MCF 10A (cell line): ENCODE measurements at places on chromosomes 5 and 9.

DNA sequence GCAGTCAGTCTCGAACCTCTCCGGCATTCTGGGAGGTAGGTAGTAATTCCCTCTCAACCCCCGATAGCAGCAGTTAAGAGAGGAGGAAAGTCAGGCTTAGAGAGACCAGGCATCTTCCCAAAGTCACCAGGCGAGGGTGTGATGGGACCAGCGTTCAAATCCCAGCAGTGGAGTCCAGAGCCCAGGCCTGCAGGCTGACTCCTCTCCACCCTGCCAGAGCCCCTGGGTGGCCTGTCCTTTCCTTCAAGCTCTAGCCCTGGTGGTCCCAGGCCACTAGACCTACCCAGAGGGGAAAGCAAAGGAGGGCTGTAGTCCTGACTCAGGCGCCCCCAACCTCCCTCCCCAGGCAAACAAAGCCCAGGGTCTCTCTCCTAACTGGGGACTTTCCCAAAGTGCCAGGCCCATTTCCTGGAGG, 4.2 kb upstream of the NR5A1 start:
- DNase-seq: no peak

GRCh38 chr9:32968101-32969011, 33.1 kb downstream of the APTX start:
- peak; percentile 59 for DNase-seq

DNA sequence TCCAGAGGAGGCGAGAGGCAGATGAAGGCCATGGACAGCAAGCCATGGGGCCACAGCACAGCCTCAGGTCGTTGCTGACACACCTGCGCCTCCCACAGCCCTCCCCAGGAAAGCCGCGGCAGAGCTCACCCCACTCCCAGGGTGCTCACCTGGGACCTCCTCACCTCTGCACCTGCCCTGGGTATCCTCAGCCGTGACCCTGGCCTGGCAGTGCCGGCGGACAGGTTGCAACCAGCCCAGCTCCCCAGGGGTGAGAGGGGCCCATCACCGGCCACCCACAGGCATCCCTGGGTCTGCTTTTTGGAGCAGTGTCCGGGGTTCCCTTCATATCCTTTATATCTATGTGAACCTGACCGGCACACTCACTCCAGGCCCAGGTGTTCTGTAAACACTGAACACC, 30.4 kb upstream of the FCN1 start:
- DNase-seq: no peak

DNA sequence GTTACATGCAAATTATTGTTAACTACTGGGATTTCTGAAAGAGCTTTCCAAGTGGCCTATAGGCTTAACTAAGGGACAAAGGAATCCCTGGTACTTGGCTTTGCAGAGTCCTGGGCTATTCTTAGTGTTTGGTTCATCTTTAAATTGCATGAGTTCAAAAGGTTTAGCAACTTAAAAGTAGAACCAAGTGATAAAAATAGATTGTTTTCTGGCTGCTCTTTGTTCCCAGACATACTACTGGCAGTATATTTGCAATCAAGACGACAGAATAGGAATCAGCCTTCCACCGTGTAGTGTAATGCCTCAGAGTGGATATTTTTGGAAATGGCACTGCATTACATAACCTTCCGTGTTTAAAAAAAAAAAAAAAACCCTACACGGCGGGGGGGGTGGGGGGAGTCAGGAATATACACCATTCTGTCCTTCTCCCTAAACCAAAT, 1.0 kb downstream of the NREP start:
- no peak for DNase-seq

- peak; percentile 42 for DNase-seq
Observed at GRCh38 chr5:55533521-55534435, 986 bp downstream of the PLPP1 start.

DNA sequence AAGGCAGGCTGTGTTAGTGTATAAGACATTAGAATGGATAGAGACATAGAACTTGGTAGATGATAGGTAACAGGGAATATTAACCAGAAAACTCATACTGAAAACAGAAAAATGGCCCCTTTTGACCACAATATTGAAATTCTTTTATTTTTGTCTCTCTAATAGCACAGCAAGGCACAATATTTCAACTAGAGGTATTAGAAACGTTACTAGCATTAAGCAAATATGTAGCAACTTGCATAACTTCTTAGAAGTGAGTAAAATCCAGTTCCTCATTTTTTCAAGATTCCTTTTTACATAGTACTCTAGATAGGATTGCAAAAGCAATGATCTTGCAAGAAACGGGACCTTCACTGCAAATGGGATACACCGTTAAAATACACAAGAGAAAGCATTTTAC, 102.7 kb upstream of the VCAN start:
- DNase-seq: peak; percentile 21

DNA sequence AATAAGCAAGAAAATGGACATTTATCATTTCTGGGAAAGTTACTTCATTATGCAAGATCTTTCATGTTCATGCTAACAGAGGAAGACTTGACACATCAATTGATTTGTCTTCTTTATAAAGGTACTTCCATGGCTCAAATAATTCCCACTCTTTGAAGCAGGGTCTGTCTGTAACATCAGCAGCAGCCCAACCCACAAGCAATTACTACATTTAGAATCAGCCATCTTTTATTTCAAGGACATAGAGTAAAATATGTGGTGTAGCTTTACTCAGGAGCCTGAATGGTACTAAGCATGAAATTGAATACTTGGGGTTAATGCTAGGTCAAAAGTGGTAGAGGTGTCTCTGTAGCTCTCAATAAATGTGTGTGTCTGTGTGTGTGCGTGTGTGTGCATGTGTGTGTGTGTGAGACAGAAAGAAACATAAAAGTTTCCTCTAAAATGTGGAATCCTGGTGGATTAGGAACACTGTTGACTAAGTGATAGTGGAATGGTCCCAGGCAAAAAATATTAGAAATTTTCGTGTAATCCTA, 581.1 kb downstream of the CAAP1 start:
- DNase-seq: no peak
